SHP77 treated with DMSO at 0.1 percent for 48 hours (cell line): ENCODE measurements at places on chromosomes 4 and X.

- no peak for DNase-seq
These were observed 2.1 kb upstream of the NRK start for GRCh38 chrX:105820247-105820646.

DNA sequence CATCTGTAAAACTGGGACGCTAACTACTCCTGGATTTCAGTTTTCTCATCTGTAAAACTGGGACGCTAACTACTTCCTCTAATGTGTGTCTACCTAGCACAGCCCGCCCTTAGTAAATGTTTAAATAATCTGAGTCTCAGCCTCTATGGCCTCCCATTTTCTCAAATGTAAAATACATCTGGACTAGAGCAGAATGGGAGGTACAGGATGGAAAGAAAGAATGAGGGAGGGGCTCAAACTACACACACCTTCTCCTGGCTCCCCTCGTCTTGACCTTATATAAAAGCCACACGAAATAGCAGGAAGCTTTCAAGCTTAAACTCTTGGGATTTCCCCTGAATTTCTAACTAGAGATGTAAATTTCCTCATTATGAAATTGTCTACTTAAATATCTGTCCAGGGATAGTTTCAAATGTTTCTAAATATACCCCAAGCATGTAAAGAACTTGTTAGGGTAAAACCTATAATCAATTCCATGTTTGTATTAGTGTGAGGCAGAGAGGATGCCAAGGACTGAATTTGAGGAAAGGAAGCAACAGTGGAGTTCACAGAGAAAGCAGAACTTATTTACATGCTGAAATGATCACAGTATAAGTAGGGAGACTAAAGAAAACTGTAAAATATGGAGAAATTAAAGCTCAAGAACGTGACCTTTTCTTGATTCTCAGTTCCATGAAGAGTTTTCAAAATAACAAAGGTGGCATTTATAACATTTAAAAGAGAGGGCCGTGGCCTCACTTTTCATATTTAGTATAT, 220.0 kb downstream of the NWD2 start:
- no peak for DNase-seq

- no peak for DNase-seq
These were observed 48.2 kb downstream of the CLDN34 start for GRCh38 chrX:10015355-10015722.

GRCh38 chr4:71229477-71230270, 109.1 kb upstream of the SLC4A4 start:
- DNase-seq: peak; percentile 33

- no peak for DNase-seq
These were observed 23.7 kb downstream of the MAGEB1 start for GRCh38 chrX:30270639-30271038.

DNA sequence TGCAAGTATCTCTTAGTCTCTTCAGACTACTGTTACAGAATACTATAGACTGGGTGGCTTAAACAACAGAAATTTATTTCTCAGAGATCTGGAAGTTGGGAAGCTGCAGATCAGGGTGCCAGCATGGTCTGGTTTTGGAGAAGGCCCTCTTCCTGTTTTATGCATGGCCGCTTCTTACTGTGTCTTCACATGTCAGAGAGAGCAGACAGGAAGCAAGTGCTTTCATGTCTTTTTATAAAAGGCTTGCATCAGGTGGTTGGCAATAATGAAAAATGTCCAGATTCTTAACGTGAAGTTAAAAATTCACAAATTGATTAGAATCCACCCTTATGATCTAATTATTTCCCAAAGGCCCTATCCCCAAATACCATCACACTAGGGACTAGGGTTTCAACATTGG, 284.9 kb downstream of the RPA4 start:
- DNase-seq: no peak
